H1 (cell line): ENCODE measurements at places on chromosomes 2 and 18. TPM values are rescaled to one million over a fixed set of nuclear protein-coding genes. Genes with fewer than 3 reads are reported as not detected.

GRCh38 chr2:47905386-47906156 is 727 bp downstream of the FBXO11 start:
- no peak for DNase-seq

OXER1 gene
- 1.2 and 1.3 TPM in 2 replicates for total RNA-seq

TMEM182 gene
- 3.1 and 4.3 TPM in 2 replicates for total RNA-seq

MRPL30 gene
- 43.4 and 46.2 TPM in 2 replicates for total RNA-seq

DNA sequence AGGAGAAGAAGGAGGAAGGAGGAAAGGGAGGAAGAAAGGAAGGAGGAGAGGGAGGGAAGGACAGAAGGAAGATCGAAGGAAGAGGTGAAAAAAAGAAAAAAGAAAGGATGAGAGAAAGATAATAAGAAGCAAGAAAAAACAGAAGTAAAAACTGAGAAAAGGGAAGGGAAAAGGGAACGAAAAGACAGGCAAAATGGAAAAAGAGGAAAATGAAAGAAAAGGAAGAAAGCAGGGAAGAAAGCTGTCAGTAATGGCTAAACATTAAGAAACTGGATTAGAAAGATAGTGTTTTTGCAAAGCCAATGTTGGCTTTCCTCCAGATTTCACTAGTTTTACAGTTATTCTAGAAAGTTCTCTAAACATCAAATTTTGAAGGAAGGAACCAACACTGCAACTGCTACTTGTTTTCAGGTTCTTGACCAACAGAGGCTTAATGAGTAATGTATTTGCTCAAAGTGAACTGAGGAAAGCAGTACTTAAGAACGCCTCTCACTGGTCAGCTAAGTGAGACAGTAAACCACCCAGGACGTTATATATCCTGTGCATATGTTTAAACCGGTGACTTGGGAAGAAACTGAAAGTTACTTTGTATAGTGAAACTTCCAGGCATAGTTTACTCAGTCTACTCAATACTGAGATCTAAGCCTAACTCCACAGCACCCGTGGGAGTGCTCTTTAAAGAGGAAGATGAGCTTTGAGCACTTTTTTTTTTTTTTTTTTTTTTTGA is 286.2 kb upstream of the TRIB2 start:
- no peak for DNase-seq

RAPGEF4 gene
- total RNA-seq = 1.4 and 2.6 TPM in 2 replicates

DNA sequence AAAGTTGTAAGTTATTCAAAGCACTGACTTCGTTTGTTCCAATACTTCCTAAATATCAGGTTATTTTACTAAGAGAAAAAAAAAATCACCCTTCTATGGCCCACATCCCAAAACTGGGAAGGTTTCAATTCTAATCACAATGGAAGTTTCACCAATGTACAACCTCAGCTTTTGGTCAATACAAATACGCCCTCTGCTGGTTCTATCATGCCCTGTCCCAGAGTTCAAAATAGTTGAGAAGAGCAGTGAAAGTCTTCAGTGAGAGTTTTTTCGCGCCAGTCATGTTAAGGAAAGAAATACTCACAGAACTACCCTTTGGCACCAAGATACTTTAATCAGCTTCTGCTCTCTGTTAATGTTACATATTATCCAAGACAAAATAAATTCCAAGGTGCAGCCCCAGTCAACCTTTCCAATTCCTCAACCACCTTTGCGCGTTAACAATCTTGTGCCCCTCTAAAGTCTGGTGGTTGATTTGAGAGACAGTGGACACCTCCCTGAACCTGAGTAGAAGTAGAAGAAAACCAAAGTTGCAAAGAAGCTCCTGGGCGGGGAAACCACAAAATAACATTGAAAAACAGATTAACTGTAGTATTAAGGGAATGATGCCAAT is 59.9 kb downstream of the SUMO1 start:
- DNase-seq = peak; percentile 74

DNA sequence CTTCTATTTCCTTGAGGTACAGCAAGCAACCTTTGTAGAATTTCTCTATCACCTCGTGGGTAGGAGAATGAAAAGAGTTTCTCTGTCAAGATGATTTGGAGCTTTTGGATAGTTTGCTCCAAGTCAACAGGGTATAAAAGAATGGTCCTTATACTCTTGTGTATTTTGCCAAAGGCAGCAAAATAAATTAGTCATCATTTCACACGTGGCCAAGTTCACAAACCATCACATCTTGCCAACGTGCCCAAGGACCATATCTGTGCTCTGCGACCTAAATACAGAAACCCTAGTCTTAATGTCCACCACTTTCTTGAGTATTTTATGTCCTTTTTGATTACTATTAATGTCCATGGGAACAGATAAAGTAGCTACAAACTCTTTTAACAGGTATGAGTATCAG is 262.9 kb downstream of the AFF3 start:
- no peak for DNase-seq

- DNase-seq = no peak
Observed at GRCh38 chr2:177403838-177404237, 11.3 kb downstream of the AGPS start.

DNA sequence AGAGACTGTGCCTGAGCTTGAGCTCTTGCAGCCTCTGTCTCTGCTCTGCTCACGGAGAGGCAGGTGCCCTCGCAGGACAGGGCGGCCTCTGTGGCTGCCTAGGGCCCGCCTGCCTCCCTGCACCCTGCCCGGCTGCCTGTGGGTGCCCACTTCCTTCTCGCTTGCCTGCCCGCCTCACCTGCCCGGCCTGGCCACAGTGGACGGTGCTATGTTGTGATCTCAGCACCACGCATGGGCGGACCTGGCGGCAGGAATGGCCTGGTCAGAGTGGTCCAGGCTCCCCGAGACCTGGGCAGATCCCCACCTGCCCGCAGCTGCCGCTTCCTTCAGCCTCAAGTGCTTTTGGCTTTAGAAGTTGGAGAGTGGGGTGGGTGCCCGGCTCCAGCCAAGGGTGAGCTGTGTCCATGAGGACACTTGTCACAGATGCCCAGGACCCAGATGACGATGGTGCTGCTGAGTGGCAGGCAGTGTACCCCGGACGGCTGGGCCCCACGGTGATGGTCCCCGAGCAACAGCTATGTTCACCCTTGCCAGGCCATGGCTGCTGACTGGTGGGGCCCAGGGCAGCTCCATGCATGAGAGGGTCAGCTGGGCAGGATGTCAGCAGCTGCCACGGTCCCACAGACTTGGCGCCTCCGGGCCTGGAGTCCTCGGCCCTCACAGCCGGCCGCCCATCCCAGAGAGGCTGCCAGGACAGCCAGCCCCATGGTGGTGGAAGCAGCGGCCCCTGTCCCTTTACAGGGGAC is 25.3 kb downstream of the RTP5 start:
- no peak for DNase-seq

GRCh38 chr2:9574331-9574730 is 18.7 kb upstream of the ADAM17 start:
- DNase-seq = no peak

- no peak for DNase-seq
Observed at GRCh38 chr2:96112501-96113366, 3.6 kb downstream of the ADRA2B start.

DNA sequence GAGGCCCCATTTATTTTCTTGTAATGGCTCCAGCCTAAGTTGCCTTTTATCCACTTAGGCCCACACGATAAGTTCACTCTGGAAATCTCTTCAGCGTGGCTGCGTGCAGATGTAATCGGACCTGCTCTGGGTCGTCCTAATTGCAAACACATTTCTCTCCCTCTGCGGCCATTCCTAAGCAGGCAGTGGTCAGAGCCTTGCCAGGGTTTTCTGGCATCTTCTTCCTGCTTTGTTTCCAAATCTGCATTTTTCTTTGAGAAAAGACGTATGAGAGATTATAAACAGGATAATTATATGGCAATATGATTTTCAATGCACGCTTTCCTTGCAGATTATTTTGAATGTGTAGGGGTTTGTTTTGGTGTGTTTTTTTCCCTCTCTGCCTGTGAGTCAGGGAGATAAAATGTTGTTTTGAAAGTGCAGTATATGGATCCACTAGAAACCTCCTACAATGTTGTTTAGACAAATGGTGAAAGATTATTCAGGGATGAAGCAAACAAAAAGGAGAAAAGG is 239.4 kb upstream of the TANK start:
- no peak for DNase-seq

DNA sequence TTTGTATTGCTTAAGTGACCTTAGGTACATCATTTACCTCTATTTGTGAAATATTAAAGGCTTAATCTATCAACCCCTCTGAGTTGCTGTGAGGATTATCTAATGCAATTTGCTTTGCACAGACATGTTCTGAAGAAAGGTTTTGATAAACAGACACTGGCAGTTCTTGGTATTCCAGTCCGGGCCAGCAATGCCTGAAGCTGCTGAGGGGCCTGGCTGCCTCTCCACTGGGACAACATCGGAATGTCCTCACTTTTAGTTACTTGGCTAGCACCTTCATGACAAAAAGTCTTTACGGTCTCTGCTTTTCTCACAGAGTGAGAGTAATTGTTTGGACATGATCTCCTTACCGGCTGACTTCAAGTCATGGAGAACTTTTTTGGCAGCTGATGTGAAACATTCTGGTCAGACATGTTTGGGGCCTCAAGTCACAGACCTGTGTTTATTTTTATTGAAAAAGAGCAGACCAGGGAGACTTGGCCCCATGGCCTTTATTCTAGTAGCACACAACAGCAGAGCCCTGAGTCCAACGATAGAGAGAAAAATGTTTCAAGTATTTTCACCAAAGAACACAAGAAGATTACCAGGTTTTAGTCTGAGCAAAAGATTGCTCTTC is 1112.3 kb upstream of the FANCL start:
- DNase-seq = no peak

- no peak for DNase-seq
Observed at GRCh38 chr18:35406666-35407065, 29.5 kb upstream of the ZNF396 start.

AQP12B gene
- total RNA-seq = not detected in 2 replicates
